ENCODE measurements at places on chromosomes 13 and 19.

DNA sequence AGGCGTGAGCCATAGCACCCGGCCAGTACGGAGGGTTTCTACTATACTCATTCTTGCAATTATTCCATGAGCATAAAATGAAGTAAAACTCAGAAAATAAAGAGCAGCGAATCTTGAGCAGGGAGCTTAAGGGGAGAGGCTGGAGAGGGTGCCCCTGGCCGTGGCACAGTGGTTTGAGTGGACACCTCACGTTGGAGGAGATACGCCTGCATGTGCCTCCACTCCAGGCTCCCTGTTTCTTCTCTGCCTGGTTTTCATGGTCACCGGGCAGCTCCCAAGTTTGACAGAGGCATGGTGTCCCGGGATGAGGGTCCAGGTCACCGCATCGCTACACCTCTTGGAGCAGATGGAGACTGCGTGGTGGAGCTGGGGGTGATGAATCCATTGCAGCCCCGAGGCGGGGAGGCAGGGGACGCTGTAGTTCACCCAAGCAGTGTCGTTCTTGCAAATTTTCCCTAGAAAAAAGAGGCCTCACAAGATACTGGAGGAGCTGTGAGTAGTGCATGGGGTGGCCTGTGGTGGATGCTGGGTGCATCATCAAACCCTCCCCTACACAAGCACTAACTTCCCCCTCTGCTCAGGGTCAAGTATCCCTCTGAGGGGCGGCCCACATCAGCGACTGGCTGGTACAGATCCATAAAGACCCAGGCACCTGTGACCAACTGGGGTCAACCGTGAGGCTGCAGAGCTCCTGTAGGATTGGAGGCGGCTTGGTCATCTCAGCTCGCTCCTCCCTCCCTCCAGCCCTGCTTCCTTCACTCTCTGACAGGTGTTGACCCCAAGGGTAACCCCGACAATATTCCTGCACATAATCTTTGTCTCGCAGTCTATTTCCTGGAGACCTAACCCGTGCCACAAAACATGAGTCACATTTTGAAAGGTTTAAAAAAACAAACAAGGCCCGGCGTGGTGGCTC is 3.6 kb upstream of the MIER2 start:
- no peak for DNase-seq

GRCh38 chr13:97844151-97844550 is 109.3 kb upstream of the IPO5 start:
- no peak for DNase-seq

GRCh38 chr13:61830475-61830874 is 414.8 kb upstream of the PCDH20 start:
- no peak for DNase-seq

- DNase-seq = no peak
Measured at GRCh38 chr19:49264258-49264657, 60.7 kb downstream of the SLC6A16 start.

- no peak for DNase-seq
Measured at GRCh38 chr19:22545751-22546150, 88.4 kb upstream of the ZNF492 start.

GRCh38 chr13:99717959-99718674 is 216.8 kb downstream of the TM9SF2 start:
- DNase-seq = no peak

- no peak for DNase-seq
Measured at GRCh38 chr13:50085063-50085462, 69.8 kb downstream of the KCNRG start.

GRCh38 chr13:110923777-110924638 is 9.1 kb upstream of the ANKRD10 start:
- no peak for DNase-seq

DNA sequence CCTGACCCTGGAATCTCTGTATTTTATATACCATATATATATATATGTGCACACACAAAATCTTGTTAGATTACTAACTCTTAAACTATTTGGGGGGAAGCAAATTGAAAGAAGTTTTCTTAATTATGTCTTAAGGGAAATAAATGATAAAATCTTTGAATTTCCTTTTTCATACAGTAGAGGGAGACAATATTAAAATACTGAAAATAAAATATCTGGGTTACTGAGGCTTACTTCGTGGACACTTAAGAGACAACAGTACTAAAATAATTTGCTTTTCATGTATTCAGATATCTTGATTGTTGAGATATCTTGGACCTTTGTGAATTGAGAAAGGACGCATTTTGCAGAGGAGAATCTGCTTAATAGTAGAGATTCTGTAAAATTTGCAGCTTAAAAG is 17.0 kb downstream of the SUGT1 start:
- no peak for DNase-seq

DNA sequence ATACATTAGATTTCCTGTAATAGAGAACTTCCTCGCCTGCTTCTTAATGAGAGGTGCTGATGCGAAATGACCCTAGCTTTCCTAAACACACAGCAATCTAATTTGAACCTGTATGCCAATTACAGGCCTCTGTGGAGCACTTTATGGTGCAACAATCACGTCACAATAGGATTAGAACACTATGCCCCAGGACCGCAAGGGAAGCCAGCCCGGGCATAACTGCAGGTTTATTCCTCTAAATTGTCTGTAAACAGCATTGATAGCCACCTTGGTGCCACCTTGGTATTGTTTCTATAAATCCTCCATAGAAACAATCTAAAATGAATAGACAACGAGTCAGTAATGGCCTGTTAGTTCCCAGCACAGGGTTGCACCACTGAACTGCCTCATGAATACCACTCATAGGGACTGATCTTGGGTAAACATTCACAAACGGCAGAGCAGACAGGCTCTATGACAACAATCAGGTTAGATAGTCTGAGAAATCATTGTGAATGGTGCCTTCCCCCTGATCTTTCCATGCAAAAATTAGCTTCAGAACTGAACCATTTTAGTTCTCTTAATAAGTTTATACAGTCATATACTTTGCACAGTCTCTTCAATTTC is 182.5 kb upstream of the OBI1 start:
- no peak for DNase-seq

DNA sequence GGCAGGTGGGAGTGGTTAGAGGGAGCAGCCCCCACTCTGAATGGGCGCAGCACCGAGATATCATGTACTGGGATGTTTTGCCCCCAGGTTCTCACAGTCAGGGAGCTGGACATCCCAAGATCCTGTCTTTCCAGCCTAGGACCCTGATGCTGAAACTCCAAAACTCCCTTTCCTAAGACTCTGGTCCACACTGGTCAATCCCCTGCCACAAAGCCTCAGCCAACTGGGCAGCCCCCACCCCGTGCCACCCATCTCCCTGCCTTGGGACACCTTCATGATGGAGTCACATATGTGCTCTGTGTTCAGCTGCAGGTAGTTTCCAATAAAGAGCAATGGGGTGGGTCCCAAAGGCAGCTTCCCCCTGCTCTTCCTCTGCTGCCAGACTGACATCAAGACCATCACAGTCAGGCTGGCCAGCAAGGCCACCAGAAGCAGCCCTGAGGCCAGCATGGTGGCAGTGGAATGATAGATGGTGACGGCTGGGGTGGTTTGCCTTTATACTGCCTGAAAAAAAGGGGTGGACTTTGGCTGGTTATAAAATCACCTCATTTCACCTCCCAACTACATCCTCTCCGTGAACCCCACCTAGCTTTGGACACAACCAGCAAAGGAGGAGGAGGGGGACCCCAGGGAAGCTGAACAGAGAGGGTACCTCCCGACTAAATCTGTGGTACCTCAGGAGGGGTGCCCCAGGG is 36.3 kb downstream of the CYP2B6 start:
- no peak for DNase-seq

GRCh38 chr13:109231888-109232287 is 554.5 kb downstream of the IRS2 start:
- no peak for DNase-seq

- DNase-seq = no peak
Measured at GRCh38 chr19:16112778-16113177, 1.1 kb downstream of the RAB8A start.

DNA sequence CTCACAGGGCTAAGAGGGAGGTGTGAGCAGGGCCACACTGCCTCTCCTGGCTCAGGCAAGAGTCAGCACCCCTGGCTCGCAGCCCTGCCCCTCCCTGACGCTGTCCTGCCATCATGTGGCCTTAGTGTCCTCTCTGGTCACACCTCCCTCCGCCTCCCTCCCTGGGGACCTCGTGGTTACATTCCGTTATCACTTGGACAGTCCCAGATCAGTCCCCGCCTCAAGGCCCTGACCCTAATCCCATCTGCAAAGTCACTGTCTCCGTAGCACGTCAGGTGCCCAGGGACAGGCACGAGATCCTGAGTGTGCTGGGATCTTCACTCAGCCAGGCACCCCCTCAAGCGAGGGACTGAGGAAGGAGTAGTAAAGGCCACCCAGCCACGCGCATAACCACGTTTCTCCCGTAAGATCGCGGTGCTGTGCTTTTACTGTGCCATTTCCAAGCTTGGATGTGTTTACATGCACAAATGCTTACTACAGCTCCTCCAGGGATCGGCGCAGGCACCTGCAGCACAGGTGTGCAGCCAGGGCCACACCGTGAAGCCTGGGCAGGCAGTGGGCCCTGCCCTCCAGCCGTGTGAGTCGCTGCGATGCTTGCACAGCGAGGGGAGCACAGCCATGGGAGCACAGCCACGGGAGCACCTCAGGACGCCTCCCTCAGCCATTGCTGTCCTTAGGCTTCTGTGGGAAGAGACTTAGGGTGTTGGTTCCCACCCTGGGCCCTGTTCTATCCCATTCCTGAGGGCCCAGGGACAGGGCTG is 10.7 kb upstream of the TMEM255B start:
- DNase-seq = no peak

Data from activated CD4-positive, alpha-beta T cell treated with anti-CD3 and anti-CD28 coated beads for 1 hour (primary cell).